ENCODE measurements at places on chromosomes 12 and 14.

- no peak for DNase-seq
Observed at GRCh38 chr12:7162691-7163114, 26.8 kb upstream of the PEX5 start.

GRCh38 chr14:90968025-90968424 is 92.4 kb downstream of the RPS6KA5 start:
- DNase-seq, result no peak

- peak; percentile 31 for DNase-seq
Observed at GRCh38 chr14:88005050-88005481, at the start of gene GPR65. Gene GPR65 (plus strand): TSS chr14:88005135. CDS start chr14:88010848, 5,713 bp downstream.

- DNase-seq, result no peak
Observed at GRCh38 chr12:132286912-132287311, 42.5 kb downstream of the GALNT9 start.

- no peak for DNase-seq
Observed at GRCh38 chr12:38053655-38054464, 262.7 kb upstream of the ALG10B start.

DNA sequence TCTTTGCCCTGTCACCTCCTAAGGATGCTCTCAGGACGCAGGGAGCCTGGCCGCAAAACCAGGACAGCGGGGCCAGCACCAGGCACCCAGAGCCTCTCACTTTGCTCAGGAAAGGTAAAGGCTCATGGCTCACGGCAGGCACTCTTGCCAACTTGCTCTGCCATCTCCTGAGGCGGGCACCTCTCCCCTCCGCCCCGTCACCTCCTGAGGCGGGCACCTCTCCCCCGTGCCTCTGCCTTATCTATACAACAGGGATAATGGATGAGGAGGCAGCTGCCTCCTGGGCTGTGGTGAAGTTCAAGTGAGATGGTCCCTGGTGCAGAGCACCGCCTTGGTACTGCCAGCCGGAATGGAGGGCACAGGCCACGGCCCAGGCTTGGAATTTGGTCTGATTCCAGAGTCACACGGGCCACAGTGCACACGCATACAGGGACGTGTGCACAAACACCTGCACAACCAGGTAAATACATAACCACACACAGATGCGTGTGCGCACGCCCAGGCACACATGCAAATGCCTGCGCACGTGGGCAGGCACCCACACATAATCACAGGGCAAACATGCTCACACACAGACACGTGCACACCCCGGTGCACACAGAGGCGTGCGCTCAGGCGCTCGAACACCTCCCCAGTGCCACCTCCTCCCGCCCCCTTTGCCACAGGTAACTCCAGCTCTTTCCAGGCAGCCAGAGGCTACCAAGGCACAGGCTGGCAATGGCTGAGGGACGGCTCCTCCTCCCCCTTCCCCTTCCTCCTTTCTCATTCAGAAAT is 11.6 kb downstream of the DEGS2 start:
- no peak for DNase-seq

DNA sequence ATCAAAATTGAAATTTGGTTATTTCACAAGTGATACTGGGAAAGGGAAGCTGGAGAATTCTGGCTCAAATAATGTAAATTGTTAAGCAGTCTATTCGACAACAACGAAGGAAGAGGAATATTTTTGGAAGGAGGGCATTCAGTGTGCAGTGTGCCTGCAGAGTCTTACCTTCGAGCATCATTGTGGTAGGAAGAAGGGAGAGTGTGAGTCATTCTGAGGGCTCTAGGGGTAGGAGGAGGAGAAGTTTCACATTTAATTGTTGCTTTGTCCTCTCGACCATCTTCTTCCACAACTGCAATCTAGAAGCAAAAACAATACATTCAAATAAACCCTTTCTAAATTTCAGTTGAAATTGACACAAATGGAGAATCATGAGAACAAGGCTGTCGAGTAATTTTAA is 263.0 kb downstream of the ACSS3 start:
- DNase-seq, result no peak

DNA sequence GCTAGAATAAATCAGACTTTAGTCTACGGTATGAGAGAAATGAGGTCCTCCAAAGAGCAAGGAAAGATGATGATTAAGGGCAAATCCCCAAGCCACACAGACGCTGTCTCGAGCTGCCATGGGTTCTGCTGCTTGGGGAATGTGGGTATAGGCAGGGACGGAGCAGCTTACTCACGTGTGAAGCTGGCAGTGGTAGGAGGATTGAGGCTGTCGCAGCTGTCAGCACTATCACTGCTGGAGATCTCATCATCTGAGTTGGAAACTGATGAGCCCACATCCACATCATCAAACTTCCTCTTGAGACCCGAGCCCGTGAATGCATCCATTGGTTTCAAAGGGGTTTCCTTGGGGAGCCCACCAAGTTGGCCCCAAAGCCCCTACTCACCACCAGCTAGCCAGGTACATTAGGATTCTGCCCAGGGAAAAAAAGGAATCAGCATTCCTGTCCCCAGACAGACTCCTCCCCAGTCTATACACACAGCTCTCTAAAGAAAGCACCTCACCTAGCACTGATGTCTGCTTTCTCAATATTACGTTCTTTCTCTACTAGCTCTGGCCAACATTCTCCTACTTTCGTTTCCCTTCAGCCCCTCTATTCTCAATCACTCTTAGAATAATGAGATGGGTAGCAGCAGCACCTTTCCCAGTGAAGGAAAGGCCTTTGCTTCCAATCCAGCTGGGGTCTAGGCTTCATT is 7.0 kb downstream of the CSRNP2 start:
- DNase-seq, result peak; percentile 37

GRCh38 chr12:106197906-106198623 is 49.8 kb downstream of the CKAP4 start:
- no peak for DNase-seq

GRCh38 chr14:51507511-51507905 is 144.2 kb upstream of the FRMD6 start:
- no peak for DNase-seq

DNA sequence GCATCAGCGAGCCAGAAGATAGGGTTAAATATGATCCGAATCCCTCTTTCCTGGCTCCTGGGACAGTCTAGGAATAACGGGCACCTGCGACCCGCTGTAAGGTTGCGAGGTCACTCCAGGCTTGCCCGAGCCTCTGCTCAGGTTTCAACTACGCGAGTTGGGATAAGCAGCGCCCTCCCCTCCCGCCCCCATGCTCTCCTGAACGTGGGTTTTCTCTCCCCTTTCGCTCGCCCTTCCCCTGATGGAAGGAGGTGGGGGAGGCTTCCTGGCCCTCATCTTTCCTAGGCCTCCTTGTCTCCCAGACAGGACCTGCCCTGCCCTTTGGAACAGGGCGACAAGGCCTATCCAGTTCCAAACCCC is 753 bp upstream of the ATP5MC2 start:
- no peak for DNase-seq

DNA sequence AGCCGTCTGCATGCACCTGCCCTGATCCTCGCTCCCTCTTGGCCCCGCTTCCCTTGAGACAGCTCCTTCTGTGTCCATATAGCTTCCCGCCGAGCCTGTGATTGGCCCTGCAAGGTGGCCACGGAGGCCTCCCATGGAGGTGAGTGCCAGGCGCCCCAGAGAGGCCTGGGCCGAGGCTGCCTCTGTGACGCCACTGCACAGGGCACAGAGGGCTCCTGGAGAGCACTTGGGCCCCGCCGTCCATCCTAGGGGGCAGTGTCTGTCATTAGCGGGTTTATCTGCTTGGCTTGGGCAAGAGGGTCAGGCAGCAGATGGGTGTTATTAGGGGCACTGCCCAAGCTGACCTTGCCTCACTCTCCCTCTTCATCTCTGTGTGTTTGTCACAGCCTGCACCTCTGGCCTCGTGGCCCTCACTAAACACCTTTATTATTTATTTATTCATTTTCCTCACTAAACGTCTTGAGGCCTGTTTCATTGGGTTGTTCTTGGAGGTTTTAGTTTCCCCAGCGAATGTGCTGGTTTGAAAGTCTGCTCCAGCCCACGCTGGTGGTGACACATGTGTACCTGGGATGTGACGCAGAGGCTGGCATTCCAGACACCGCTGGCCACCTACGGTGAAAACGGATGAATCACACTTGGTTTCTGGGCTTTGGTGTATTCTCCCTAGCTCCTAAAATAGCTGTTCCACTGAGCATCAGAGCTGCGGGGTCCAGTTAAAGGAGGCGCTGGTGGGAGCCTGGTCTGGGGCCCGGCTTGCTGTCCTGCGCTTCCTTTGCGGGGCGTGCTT is 5.9 kb downstream of the ZFYVE21 start:
- peak; percentile 30 for DNase-seq

DNA sequence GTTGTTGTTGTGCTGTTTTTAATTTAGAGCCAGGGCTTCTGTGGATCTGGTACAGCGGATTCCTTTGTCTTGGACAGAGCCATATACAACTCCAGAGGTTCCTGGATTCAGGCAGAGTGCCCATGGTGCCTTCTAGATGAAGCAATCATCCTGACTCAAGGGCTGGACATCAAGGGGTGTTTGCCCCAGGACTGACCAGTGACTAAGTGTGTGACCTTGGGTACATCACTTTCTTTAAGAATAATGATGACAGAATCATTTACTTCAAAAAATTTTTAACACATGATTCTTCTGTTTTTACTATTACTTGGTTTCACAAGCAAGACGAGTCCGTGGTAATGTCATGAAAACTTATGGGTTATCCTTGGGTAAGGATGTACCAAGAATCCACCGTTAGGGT is 397.3 kb downstream of the ZFP36L1 start:
- no peak for DNase-seq

DNA sequence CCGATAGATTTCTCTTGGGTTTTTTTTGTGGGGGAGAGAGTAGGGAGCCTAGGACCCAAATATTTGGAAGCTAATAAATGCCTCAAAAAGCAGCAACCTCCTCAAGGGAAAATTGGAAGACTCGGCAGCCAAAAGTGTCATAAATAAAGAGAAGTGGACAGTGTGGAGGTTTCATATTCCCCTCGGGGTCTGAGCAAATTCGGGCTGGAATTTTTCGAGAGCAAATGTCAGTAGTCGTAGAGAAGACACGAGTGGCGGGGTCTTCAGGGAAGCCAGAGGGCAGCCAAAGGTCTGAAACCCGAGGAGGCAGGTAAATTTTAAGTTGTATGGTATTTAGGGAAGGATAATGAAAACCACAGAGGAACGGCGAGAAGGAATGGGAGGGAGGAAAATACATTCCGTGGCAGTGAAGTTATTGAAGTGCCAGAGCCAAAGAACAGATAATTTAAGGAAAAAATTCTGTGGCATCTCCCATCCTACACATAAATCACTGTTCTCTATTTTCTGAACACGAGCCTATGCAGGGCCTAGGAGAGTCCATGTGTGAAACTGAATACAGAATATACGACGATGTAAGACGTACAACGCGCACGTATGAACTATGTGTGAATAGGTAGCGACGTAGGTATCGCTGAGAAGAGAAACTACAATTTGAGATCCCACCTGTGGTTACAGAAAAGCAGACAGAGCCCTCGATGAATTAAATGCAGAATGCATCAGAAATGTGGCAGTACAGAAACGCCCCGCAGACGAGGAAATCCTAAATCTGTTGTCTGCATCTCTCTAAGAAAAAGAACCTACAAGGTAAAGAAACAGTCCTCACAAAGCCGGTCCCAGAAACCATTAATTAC is 12.9 kb downstream of the BCL11B start:
- DNase-seq, result peak; percentile 26

- DNase-seq, result no peak
Observed at GRCh38 chr12:106897981-106898901, 57.5 kb upstream of the TMEM263 start.

GRCh38 chr12:9109213-9109522 is 6.6 kb downstream of the A2M start:
- DNase-seq, result no peak

Data from T-helper 2 cell treated with Interferon-gamma antibody and Interleukin-4, amounts not matched to agents 5 μg/mL and 100 μg/mL, for 36 hours (primary cell).